ENCODE measurements at places on chromosomes 11 and 22.
A peak's percentile ranks its signal among the peaks of the same experiment; 100 is the strongest.

GRCh38 chr22:24090581-24090980 is 79.5 kb downstream of the CABIN1 start:
- DNase-seq, result peak; percentile 17

DNA sequence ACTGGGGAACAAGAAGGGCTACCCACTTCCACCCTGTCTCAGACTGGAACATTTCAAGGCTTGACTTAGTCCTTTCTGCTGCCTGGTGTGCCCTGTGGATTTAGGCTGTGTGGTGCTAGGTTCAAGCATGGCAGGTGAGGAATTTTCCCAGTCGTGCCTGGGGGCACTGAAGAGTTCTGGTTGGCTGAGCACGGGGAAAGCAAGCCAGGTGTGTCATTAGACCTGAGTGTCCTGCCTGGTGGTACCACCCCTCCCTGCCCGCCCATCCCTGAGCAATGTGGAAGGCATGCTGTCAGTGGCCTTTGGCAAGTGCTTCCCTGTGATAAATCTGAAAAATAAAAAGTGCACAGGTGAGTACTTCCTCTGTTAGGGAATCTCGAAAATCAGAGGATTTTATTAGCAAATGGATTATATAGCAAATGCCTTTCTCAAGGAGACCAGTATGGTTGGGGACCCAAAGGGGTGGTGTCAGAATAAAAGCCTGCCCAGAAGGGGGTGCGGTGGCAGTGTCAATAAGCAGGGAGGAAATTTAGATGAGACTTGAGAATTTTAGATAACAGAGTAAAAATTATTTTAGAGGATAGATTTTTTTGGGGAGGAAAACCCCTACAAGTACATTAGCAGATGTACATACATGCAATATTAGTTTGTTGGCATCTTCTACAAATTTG is 22.8 kb downstream of the TEAD1 start:
- DNase-seq, result no peak

- DNase-seq, result no peak
Observed at GRCh38 chr11:32466279-32466915, 31.1 kb upstream of the WT1 start.

- DNase-seq, result no peak
Observed at GRCh38 chr11:2186669-2187279, 15.2 kb upstream of the TH start.

GRCh38 chr11:9017773-9018172 is 14.0 kb upstream of the NRIP3 start:
- DNase-seq, result no peak

Measured in activated CD4-positive, CD25-positive, alpha-beta regulatory T cell treated with anti-CD3 and anti-CD28 coated beads, Interleukin-2, amount 50 U/mL, for 72 hours (primary cell).